ENCODE measurements at places on chromosomes 16 and 17.

DNA sequence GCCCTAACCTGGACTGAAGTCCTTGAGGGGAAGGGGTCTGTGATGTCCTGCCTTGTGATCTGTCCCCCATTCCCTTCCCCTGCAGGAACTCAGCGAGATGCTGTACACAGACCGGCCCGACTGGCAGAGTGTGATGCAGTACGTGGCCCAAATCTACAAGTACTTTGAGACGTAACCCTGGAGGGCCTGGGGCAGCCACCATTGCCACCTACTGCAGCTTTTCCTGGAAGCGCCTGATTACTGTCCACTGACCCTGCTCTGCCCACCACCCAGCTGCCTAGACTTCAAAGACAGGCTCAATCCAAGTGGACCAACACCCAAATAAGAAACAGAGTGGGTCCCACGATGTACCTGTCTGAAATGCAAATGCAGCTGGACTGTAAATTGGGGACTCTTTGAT, 153.4 kb downstream of the LGALS9B start:
- DNase-seq: no peak

DNA sequence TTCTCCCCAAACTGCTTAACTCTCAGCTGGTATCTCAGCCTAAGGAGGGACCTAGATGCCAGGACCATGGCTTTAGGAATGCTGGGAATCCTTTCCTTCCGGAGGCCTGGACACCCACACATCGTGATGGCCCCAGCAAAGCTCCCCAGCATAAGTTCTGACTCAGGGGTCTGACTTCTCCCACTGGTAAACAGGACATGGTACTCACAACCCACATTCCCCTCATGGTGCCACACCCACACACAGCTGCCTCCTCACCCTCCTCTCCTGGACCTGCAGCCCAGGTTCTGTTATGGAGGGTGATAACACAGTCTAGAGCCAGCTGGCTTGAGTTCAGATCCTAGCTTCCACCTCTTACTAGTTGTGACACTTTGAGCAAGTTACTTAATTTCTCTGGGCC, 719 bp upstream of the RNF227 start:
- DNase-seq: peak; percentile 26

DNA sequence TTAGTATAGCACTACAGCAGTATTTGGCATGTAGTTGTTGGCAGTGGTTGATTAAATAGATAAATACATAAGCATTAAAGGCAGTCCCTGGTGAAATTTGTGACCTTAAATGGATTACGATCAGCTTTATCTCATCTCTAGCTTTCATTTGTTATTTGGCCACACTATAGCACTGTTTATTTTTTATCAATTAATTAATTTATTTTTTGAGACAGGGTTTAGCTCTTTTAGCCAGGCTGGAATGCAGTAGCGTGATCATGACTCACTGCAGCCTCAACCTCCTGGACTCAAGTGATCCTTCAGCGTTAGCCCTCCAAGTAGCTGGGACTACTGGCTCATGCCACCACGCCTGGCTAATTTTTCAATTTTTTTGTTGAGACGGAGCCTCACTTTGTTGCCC, 18.7 kb upstream of the ARHGAP17 start:
- peak; percentile 85 for DNase-seq

- no peak for DNase-seq
Observed at GRCh38 chr16:48271728-48272127, 24.4 kb upstream of the ABCC11 start.

DNA sequence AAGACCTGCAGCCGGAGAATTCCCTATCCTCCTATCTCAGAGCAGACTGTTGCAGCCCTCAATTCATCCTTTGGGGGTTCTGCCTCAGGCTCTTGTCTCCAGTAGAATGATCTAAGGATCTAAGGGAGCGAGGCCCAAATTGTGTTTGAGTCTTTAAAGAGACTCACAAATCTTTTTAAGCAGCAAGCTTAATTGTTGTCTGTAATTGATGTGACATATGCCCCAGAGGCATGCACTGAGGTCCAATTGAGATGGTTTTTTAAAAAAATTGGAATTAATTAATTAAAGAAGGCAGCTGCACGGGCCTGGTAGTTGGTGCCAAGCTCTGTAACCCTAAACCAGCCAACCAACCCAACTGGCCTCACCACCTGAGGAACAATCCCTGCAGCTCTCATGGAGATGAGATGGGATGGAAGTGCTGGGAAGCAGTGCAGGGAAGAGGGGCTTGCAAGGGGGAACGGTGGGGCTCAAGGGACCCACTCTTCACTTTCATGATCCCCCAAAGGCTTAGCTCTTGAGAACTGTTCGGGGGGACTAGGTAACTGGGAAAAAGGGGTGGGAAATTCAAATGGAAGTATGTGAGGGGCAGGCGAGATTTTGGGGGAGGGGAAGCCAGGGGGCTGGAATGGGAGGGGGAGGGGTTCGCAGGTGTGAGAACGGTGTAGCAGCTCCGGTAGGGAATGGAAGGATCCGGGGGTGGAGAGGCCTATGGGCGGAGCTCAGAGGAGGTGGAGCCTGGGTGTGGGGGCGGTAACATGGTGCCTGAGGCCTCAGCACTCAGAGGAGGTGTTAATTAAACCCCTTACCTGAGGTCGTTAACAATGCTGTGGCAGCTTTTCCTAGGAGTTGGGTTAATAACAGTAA, 9.2 kb upstream of the ZNF652 start:
- no peak for DNase-seq

- no peak for DNase-seq
Observed at GRCh38 chr16:67547423-67548264, 14.7 kb upstream of the CTCF start.

GRCh38 chr17:68785565-68786486, 169.4 kb downstream of the ABCA8 start:
- no peak for DNase-seq

DNA sequence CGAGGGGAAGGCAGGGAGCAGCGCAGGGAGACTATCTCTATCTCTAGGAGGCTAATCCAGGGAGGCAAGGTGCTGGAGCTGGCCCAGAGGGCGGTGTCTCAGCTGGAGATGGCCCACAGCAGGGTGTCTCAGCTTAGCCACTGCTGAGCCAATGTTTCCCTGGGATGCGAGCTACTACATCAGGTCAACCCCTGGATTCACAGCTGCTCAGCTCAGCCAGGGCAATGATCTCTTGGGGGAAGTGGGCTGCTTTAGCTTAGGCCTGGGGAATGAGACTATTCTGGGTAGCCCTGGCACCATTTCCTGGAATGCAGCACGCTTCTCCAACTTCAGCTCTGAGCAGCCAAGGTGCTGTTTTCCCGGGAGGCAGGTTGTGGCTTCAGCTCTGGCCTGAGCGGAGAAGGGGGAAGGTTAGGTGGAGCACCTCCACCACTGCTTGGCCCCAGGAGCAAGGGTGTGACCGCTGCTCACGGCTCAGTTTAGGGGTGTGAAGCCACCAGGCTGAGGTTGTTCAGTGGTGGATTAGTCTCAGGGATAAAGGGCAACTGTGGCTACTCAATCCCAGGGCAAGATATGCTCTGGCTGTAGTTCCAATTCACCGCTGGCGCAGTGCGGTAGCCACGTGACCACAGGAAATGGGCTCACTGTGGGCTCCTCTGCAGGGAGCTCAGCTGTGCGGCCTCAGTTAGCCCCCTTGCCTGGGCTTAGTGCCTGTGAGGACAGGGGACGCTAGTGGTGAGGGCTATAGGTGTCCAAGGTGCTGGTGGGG, 5.2 kb upstream of the PRSS21 start:
- DNase-seq: no peak

DNA sequence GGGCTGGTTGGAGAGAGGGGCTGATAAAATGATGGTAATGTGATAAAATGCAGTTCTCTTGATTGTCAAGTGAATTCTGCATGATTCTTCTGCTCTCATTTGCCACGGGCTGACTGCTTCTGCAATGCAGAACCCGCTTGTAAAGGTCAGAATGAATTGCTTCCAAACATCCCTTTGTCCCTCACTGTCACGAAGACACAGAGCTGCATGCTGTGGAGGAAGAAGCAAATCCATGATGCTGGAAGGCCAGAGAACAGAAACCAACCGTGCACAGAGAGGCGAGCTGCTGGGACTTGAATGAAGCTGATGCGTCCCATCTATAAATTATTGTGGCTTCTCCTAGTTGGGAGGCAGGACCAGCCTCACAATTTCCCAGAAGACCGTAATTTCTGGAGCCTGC, 171.6 kb downstream of the PRKCB start:
- DNase-seq: no peak

- DNase-seq: peak; percentile 68
Observed at GRCh38 chr16:14559809-14560241, 70.2 kb downstream of the PARN start.

- no peak for DNase-seq
Observed at GRCh38 chr17:67411397-67411796, 34.3 kb downstream of the PITPNC1 start.

GRCh38 chr16:3536851-3537250, 36.0 kb downstream of the CLUAP1 start:
- peak; percentile 67 for DNase-seq

DNA sequence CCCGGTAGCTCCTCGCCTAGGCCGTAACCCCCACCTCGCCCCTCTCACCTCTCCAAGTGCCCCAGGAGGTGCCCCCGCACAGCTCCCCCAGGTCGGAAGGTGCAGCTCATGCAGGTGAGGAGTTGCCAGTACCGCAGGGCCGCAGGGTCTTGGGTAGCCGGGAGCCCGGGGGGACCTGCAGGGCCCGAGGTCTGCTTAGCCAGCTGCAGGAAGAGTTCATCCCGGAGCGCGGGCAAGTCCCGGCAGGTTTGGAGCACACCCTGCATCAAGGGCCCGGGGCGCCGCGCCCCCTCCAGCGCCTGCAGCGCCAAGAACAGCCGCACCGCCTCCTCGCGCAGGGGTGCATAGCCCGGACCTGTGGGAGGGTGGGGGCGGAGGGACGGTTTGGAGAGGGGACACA, 4.8 kb downstream of the PLEKHH3 start:
- no peak for DNase-seq

GRCh38 chr17:40086150-40087044, 14.0 kb downstream of the NR1D1 start:
- peak; percentile 53 for DNase-seq

DNA sequence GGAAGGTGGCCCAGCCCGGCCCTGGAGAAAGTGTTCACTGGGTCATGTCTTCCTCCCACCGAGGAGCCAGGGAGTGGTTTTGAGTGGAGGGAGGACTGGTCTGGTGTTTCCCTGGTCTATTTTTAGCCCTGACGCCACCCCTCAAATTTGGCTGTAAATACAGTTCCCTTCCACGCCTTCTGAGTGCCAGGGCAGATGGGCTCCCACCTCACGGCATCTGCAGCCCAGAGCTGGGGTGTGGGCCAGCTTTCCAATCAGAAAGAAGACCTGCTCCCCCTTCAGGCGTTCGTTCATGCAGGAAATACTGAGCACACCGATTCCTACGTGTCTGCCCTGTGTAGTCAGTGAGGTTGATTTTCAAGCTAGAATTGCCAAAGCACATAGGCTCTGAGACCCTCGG, 53.7 kb downstream of the SNX20 start:
- peak; percentile 12 for DNase-seq

DNA sequence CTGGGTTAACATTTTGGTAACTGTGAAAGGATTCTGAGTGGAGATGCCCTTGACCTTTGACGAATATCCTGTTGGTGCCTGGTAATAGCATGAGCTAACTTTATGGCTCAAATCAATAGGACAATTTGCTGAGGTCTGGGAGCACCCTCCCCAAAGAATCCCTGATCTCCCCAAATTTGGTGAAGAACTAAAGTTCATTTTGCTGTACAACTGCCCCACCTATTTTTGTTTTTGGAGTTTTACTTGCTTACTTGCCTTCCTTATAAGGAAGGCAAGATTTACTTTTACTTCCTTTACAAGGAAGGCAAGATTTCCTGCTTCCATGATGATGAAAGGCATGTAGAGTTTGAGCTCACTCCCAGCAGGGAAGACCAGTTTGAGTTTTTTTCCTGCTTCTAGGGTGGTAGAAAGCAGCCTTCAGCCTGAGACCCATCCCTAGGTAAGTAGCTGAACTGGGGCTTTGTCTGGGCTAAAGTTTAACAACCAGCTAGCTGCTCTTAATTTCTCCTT, 2.8 kb downstream of the KRTAP4-9 start:
- no peak for DNase-seq

- no peak for DNase-seq
Observed at GRCh38 chr16:25546791-25547190, 145.0 kb upstream of the HS3ST4 start.

DNA sequence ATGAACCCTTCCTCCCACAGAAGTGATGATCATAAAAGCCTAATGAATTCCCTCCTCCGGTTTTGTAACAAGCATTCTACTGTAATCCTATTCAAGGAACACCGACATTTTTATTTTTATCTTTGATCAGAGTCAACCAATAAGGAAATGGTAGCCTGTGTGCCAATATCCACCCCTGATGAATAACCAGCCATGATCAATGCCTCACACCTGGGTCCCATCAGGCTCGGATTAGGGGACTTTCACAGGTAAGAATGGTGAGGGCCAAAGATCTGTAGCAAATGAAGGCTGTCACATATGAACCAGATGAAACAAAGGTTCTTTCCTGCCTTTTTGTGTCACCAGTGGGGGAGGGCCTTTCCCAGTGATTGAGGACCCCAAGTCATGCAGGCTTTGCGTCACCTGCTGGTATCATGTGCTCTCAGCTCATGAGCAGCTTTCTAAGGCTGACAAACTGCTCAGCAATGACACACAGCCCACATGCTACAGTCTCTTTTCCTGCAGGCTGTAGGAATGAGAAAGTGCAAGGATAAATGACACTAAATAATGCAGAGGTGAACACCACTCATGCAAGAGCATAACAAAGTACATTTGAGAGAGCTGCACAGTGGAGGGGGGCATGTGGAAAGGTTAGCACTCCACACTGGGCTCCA, 34.9 kb downstream of the TOM1L2 start:
- DNase-seq: peak; percentile 28

- DNase-seq: no peak
Observed at GRCh38 chr16:49835161-49835777, 20.6 kb downstream of the ZNF423 start.

DNA sequence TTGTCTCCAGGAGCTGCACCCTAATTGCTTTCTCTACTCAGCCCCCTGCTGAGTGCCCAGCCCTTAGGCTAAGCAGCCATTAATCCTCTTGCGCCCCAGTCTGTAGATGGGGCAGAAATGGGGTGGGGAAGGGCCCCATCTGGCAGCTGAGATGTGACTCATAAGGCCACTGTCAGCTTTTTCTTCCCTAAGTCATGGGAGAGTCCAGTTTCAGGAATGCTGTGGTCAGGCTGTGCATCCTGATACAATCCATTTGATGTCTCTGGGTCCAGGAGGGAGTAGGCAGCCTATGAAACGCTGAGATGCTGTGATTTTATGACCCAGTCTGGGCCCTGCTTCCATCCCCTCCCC, 12.3 kb downstream of the PLXDC1 start:
- DNase-seq: peak; percentile 83

GRCh38 chr16:6947291-6947690, 385.4 kb upstream of the RBFOX1 start:
- no peak for DNase-seq

- DNase-seq: peak; percentile 41
Observed at GRCh38 chr17:44830359-44831288, 537 bp upstream of the GJC1 start.
